Urothelium cell line (cell line): ENCODE measurements at places on chromosomes 4 and X.
A peak's percentile ranks its signal among the peaks of the same experiment; 100 is the strongest.

DNA sequence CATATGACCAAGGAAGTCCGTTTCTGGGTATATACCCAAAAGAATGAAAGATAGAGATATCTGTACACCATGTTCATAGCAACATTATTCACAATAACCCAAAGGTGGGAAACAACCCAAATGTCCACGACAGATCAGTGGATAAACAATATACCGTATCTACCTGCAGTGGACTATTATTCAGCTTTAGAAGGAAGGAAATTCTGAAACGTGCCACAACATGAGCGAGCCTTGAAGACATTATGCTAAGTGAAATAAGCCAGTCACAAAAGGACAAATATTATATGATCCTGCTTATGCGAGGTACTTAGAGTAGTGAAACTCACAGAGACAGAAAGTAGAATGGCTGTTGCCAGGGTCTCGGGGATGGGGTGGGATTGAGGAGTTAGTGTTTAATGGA is 75.0 kb downstream of the ANAPC4 start:
- DNase-seq, result no peak

DNA sequence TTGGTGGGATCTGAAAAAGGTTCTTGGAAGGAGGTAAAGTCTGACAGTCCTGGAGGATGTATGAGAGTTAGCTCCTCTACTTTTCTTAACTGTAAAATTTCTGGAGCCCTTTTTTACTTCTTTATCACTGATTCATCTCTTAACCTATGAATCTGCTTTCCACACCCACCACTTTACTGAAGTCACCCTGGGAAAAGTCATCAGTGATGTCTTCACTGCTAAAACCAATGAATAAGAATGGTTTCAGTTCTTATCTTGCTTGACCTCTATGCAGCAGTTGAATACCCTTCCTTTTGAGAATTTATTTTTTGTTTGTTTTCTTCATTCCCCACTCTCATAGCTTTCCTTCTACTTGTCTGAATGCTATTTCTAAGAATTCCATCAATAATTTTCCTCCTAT is 80.0 kb downstream of the AREG start:
- no peak for DNase-seq

DNA sequence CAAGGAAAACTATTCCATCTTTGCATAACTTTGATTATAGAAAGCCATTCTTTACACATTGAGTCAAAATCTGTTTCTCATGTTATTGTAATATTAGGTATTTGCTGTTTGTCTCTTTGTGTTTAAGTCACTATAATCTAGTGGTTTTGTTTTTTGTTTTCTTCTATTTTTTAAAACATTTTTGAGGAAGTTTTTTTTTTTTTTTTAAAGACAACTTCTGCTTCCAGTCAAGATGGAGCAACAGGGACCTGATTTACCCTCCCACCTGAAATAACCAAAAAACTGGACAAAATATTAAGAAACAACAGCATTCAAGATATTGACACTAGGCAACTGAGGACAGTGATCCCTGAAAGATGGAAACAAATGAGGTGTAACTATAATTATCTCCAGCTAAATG is 18.4 kb upstream of the NSUN7 start:
- no peak for DNase-seq

GRCh38 chrX:16187024-16187760 is 19.9 kb downstream of the MAGEB17 start:
- DNase-seq, result no peak

DNA sequence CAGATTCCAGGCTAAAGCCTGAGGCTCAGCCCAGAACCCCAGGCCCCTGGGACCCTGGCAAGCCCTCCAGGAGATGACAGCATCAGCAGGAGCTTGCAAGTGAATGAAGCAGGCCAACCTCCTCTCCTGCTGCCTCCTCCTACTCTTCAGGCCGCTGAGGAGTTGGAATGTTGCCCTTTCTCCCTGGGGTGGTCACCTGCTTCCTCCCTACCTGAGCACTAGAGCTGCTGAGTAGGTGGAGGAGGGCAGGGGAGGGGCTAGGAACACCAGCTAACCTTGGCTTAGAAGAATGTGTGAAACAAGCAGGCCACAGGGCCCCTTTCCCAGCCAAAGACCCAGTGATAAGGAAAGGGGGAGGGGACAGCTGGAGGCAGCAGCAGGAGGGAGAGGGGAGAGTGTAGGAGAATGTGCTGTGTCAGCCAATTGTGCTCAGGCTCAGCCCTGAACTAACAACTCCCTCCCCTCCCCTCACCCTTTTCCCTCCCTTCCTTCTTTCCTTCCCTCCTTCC is 58.0 kb downstream of the PJA1 start:
- no peak for DNase-seq

GRCh38 chr4:41991916-41992767 is 1.8 kb downstream of the SLC30A9 start:
- no peak for DNase-seq

GRCh38 chrX:47181301-47181700 is 12.3 kb upstream of the UBA1 start:
- no peak for DNase-seq

DNA sequence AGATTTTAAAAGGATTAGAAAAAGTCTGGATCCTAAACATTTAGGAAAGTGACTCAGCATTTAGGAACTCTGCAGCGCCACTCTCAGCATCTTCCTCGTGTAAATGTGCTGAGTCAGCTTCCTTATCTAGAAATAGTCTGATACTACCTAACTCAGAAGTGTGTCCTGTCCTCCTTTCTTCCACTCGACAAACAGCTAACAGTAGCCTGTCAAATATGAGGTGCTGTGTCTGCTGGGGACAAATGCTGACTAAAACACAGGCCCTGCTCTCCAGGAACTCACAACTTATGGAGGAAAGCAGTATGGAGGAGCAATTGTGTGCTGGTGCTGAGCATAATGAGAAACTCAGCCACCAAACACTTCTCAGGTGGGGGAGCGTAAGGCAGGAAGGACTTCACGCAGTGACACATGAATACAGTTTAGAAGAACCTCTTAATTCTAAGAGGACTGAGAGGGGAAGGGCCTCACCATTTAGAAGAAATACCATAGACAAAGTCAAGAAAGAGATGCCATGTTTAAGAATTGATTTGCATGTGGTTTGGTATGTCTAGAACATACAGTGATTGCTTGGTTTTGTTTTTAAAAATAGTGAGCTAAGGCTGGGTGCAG is 125.3 kb downstream of the SOWAHB start:
- peak; percentile 32 for DNase-seq
